ENCODE measurements at places on chromosomes 1 and 21.

GRCh38 chr1:110783292-110783918, 89.5 kb upstream of the CD53 start:
- DNase-seq, result peak; percentile 32

GRCh38 chr1:84298684-84299535, 2.6 kb upstream of the SAMD13 start:
- peak; percentile 14 for DNase-seq

DNA sequence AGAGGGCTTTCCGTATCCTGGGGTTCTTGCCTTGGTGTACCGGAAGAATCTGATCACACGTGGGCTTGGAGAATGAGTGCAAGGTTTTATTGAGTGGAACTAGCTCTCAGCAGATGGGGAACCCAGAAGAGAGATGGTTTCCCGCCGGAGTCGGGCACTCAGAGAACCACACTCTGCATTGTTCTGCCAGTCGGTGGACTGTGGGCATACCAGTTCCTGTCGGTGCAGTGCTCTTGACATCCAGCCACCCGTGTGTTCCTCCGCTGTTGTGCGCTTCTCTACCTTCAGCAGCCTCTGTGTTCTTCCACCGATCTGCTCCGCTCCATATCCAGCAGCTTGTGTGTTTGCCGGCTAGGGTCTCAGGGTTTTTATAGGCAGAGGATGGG, 10.8 kb upstream of the PPIE start:
- DNase-seq, result no peak

GRCh38 chr1:56533197-56533596, 46.2 kb downstream of the PLPP3 start:
- no peak for DNase-seq

DNA sequence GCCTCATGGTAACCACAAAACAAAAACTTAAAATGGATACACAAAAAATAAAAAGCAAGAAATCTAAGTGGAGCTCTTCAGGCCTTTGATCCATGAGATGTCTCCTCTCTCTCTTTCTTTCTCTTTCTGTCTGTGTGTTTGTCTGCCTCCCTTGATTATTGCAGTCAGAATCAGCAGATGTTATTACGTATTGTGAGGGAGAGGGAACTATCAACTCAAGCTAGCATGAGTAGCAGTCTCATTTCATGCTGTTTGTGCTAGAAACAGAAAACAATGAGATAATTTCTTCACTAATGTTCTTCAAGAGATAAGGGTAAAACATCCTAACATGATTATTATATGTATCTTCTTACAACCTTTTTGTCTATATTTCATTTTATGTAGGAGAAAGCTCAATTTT, 103.7 kb upstream of the PDC start:
- no peak for DNase-seq

- peak; percentile 52 for DNase-seq
These were observed 29.4 kb downstream of the MRPL37 start for GRCh38 chr1:54229281-54229891.

- no peak for DNase-seq
These were observed 8.8 kb upstream of the JAK1 start for GRCh38 chr1:64975127-64975526.

DNA sequence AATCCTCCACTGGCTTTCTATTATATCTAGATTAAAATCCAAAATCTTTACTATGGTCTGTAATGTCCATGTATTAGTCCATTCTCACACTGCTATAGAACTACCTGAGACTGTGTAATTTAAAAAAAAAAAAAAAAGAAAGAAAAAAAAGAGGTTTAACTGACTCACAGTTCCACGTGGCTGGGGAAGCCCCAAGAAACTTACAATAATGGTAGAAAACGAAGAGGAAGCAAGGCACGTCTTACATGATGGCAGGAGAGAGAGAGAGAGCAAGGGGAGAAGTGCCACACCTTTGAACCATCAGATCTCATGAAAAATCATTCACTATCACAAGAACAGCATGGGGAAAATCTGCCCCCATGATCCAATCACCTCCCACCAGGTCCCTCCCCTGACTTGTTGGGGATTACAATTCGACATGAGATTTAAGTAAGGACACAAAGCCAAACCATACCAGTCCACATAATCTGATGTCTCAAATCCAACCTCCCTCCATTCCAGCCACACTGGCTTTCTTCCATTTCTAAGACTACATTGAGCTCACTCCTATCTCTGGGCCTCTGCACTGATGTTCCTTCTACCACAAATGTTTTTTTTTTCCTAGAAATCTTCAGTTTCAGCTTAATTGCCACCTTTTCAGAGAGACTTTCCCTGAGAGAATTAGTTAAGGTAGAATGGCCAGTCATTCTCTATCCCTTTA, 92.4 kb downstream of the EIF4G3 start:
- DNase-seq, result no peak

DNA sequence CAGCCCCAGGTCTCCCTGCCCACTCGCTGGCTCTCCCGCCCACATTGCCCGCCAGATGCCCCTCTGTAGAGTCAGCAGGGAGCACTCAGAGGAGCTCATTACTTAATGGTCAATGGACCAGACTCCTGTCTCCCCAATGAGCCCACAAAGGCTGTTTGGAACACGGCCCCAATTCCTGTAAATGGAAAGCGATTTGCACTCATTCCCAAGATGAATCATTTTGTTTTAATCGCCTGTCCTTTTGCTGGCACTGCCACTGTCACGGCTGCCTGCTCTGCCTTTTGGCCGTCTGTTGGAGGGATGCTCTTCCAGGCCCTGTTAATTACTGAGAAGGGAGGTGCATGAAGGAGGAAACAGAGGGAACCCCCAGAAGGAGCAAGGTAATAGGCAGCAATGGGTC, 44.8 kb upstream of the ATP2B4 start:
- DNase-seq, result no peak

- no peak for DNase-seq
These were observed 1.7 kb downstream of the GABPB2 start for GRCh38 chr1:151072224-151072623.

DNA sequence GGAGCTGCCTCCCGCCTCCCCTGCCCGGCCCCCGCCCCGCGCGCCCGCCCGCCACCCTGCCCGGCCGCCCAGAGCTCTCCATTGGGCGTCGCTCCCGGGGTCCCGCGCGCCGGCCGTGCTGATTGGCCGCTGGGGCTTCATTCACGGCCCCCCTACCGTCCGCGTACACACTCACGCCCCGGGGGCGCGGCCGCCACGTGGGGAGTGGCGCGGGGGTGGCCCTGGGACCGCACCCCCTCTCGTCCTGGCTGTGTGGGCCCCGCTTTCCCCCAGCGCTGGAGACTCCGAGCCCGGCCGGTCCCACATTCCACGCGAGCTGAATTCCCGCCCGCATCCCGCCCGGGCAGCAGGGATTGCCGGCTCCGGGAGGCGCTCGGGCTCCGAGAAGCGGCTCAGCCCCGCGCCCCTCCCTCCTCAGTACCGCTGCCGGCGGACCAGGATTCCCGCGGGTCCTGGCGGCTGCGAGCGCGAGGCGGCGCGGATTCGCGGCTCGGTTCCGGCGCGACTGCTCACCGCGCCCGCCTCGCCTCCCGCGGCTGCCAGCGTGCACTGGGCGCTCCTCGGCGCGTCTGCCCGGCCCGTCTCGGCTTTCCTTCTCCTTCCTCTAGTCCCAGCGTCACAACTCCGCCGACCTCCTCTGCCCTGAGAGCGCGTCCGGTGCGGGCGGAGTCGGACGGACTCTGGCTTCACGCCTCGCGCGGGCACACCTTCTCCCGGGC, 450 bp upstream of the POU3F1 start:
- peak; percentile 91 for DNase-seq

- no peak for DNase-seq
These were observed 18.2 kb downstream of the GRIK3 start for GRCh38 chr1:37016121-37016520.

GRCh38 chr21:34190576-34191321, 117.4 kb downstream of the MRPS6 start:
- DNase-seq, result no peak

GRCh38 chr1:35777109-35777508, 7.3 kb upstream of the CLSPN start:
- no peak for DNase-seq

- no peak for DNase-seq
These were observed 252.2 kb downstream of the SMYD3 start for GRCh38 chr1:246254854-246255253.

DNA sequence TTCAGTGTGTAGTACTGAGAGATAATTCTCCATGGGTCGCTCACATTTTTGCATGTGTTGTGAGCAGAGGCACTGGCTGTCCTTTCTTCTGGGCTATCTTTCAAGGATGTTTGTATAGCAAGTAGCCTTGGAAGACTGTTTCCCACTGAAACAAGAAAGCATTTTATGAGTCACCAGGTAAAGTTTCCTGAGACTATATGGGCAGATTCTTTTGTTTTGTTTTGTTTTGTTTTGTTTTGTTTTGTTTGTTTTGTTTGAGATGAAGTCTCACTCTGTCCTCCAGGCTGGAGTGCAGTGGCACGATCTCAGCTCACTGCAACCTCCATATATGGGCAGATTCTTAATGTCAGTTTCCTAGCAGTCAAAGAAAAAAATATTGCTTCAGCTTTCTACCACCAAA, 912.6 kb downstream of the TTLL7 start:
- DNase-seq, result no peak

GRCh38 chr1:32918179-32918578, 17.0 kb upstream of the TMEM54 start:
- no peak for DNase-seq

DNA sequence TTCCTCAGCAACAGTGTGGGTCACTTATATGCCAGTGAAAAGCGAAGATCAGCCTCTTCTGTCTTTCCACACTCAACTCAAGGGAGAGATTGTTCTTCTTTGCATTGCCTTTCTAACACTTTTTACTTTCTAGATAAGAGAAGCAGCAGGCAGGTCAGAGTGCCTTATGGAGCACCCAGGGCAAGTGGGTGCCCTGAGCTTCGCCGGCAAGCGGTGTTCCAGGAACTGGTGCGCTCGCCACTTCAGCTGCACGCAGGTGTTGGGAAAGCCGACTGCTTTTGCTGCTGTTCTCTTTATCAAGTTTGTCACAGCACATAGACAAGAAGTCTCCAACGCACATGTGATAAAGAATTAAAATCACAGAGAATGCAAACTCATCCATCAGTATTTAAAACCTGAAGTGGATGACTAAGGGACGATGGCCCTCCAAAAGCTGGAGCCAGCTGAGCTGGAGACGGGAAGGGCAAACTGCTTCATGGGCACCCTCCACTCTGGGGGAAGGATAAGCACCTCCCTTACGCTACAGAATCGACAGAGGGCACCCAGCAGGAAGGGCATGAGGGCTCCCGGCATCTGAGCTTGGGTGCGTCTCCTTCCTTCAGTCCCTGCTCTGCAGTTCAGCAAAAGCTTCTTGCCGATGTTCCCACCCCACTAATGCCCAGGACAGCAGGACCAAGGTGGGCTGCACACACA, 20.7 kb downstream of the UBE2G2 start:
- DNase-seq, result no peak

DNA sequence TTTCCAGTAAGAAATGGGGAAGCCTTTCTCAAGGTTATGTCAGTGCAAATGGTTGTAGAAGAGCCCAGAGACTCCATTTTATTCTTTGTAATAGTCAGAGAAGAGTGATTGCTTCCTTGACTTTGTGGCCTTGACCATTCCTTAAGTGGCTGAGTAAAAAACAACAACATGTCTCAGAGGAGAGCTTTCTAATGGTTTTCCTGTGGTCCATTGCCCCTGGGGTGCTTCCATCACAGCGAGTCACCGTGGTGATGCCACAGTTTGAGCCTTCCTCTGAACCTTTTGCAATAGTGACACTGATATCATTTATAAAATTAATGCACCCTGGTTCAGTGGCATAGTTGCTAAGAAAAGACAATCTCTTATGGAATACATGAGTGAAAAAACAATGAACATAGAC, 38.6 kb downstream of the PAPPA2 start:
- no peak for DNase-seq

GRCh38 chr1:6582370-6582769, 2.6 kb downstream of the ZBTB48 start:
- DNase-seq, result no peak

DNA sequence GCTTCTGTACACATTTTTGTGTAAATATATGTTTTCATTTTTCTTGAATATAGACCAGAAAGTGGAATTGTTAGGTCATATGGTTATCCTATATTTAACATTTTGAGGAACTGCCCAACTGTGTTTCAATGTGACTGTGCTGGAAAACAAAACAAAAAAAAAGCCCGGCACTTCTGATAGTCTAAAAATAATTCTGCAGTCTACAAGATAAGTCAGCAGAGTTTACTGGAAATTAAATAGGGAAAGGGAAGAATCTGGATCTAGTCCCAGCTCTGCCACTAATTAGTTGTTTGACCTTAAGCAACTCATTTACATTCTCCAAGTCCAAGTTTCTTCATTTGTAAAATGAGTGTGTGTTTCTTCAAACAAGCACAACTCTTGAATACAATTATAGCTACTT, 869.1 kb upstream of the B3GALT2 start:
- DNase-seq, result no peak

DNA sequence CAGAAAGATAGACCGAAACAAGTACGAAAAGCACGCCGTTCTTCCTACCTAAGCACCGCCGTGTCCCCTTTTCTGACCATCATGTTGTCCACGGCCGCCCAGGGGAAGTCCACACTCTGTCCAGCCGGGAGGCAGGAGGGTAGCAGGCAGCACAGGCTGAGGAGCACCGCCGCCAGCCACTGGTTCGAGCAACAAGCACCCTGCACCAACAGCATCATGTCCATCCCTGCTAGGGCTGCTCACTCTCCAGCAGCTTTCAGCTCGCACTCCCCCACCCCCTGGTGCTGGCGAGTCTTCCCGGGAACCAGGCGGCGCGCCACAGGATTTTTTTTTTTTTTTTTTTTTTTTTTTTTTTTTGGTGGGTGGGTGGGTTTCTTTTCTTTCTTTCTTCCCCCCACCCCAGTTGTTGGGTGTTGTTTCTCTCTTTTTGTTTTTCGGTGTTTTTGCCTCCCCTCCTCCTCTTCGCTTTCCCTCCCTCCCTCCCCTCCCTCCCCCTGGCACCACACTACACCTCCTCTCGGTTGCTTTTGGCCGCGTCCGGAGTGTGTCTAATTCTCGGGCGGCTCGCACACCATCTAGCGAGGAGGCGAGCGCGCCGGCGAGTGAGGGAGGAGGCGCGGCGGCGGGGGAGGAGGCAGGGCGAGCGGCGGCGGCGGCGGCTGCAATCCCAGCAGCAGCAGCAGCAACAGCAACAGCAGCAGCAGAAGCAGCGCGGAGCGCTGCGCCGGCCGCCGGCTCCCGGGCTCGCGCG, at the start of gene NEGR1:
TSS of gene NEGR1 (minus strand) at position 269 of the 751 bp plus-strand sequence.
- DNase-seq, result peak; percentile 97

DNA sequence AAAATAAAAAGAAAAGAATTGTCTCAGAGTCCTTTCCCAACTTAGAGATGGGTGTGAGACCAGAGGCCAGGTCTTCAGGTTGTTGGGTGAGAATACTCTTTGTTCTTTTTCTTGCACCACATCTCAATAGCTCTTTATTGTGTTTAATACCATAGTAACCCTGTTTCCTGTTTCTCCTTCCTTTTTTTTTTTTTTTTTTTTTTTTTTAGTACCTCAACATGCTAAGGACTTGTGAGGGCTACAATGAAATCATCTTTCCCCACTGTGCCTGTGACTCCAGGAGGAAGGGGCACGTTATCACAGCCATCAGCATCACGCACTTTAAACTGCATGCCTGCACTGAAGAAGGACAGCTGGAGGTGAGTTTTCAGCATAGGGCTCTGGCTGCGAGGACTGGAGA, 24.4 kb downstream of the CELF3 start:
- DNase-seq, result no peak

- no peak for DNase-seq
These were observed 70.2 kb upstream of the KIF26B start for GRCh38 chr1:245084551-245084950.
